ENCODE measurements at places on chromosomes 7 and 10.

DNA sequence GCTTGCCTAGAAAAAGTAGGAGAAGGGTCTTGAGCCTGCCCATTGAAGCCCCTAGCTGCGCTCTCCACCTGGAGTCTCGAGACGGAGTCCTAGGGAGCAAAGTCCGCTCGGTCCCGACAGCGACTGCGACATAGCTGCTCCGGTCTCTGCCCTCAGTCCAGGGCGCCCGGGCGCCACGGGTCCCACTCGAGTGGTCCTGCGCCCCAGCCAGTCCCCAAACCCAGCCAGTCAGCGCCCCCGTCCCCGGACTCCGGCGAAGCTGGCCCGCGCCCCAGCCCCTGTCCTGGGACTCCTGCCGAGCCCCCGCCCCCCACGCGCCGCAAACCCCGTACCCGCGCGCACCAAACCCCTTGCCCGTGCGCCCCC, 490 bp downstream of the TNS3 start:
- DNase-seq: no peak

DNA sequence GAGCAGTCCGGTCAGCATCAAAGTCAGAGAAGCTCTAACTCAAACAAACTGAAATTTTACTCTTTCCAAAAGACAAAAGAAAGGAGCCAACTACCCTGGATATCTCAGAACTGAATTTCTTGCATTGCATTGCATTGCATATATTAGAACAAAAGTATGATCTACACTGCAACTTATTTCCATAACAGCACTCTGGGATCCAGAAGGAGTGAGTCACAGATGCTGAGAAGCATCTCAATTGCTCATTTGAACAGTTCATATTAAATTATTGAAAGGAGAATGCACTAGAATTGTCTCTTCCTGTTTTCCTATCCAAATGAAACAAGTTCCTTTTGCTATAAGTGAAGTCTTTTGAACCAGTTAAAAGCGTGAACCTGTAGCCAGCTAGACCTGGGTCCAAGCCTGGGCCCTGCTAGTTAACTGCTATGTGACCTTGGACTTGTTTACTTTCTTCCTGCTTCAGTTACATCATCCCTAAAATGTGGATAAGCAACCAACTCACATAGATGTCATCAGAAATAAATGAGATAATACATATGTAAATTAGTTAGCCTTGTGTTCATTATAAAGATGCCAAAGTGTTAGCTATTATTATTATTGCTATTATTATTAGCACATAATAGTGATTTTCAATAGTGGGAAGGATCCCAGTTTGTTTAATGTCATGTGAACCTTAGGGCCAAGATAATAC, 184.1 kb downstream of the CREB5 start:
- DNase-seq: no peak

GRCh38 chr10:101066146-101066895, 4.5 kb downstream of the KAZALD1 start:
- peak; percentile 41 for DNase-seq

DNA sequence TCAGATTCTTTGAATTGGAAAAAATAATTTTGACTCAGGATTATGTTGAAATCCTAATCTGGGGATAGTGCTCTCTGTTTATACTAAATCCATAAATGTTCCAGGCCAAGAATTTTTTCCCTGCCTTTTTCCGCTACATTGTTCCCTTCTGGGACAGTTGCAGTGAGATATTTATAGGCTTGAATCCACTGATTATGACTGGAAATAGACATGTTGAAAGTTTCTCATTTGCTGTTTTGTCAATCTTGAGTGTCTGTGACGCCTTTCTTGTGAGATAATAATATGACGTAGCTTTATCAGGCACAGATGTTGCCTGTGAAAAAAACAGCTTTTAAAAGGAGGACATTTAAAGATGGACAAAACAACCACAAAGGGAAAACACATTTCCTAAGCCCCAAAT, 155.9 kb downstream of the ARID5B start:
- peak; percentile 80 for DNase-seq

DNA sequence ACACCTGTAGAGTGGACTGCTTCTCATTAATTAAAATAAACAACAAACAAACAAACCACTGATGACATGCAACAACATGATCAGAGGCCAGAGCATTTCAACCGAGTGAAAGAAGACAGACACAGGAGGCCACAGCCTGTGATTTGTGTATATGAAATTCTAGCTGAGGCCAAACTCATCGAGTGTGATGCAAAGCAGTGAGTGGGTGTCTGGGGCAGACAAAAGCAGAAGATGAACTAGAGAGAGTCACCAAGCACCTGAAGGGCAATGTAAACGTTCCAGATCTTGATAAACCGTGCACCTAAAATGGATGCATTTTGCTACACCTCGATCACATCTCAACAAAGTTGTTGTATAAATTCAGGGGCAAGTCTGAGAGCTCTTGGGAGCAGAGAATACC, 108.4 kb downstream of the KLF6 start:
- DNase-seq: no peak

GRCh38 chr7:93860261-93860660, 30.3 kb downstream of the TFPI2 start:
- no peak for DNase-seq

- DNase-seq: no peak
Measured at GRCh38 chr10:14086596-14086995, 244.1 kb downstream of the FRMD4A start.

- no peak for DNase-seq
Measured at GRCh38 chr10:821322-821721, 110.2 kb downstream of the LARP4B start.

DNA sequence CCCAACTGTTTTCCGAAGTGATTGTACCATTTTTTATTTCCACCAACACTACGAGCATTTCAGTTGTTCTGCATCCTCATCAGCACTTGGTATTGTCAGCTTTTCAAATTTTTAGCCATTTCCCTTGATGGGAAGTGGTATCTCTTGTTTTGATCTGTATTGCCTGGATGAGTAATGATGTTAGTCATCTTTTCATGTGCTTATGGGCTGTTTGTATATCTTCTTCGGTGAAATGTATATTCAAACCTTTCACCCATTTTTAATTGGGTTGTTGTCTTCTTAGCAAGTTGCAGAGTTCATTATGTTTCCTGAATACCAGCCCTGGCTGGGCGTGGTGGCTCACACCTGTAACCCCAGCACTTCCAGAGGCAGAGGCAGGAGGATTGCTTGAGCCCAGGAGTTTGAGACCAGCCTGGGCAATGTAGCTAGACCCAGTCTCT, 22.1 kb downstream of the CLIP2 start:
- no peak for DNase-seq

DNA sequence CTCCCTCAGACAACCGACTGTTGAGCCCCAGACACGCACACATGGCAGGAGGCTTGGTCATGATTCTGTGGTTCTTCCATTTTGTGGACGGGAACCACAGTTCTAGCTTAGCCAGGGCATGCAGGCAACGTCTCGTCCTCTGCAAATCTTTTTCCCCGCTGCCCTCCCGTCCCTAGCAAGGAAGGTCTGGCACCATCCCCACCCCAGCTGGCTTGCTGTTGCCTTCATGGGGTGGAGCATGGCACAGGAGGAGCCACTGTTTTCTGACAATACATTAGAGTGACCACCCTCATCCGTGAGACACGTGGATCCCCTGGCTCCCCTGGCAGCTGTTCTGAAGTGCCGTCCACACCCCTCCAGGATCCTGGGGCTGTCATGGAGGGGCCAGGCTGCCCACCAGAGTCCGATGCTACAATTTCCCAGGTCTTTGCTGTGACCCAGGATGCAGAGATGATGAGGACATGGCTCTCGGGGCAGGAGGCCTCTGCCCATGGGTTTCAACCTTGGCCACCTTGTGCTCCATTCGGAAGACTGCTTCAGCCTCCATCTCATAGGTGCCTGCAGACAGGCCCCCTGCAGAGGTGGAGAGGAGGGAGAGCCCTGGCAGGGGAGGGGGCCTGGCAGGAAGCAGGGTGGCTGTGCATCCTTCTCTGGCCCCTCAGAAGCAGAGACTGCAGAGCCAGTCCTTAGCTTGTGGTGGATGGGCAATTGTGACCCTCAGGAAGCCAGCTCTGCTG, 233.6 kb downstream of the GLRX3 start:
- DNase-seq: no peak

- peak; percentile 24 for DNase-seq
Measured at GRCh38 chr7:37068038-37068437, 343.7 kb upstream of the AOAH start.

- DNase-seq: peak; percentile 24
Measured at GRCh38 chr7:17342756-17343155, 44.3 kb downstream of the AHR start.

- no peak for DNase-seq
Measured at GRCh38 chr10:43249151-43249961, 17.5 kb downstream of the RASGEF1A start.

DNA sequence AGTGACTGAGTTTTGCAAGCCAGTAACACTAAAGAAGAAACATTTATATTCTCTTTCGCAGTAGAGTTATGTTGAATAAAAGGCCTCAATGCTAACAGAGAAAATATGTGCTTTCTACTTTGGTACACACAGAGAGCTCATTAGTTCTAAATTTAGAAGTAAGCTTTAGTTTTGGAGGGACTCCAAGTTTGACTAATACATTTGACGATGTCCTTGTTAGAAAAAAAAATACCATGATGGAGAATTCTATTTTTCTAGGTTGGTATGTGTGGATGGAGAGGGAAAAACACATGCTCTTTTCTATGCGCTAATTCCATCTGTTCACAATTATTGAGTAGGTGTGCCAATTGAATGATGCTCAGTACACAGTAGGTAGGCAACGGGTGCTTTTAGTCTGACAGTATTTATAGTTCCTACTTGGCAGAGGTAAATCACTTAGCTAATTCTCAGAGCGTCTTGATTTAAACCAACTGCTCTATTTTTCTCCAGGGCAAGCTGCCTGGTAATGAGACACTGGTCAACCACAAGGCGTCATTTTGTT, 327.2 kb upstream of the AKR1E2 start:
- peak; percentile 70 for DNase-seq

- no peak for DNase-seq
Measured at GRCh38 chr10:3681642-3682554, 103.1 kb downstream of the KLF6 start.

DNA sequence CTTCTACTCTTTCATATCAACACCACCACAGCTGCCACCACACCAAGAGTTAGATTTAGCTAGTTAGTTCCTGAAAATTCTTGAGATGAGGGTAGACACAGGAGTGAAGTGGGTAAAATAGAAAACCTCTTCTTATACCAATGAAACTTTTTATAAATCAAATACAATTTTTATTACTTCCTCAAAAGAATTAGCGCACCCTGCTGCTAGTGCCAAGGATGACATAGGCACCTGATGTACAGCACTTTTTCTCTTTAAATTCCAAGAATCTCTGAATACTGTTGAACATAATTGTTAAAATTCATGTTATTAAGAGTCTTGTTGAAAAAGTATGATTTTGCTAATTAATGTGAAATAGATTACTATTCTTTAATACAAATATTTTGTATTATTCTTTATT, 11.4 kb downstream of the ZWINT start:
- no peak for DNase-seq

DNA sequence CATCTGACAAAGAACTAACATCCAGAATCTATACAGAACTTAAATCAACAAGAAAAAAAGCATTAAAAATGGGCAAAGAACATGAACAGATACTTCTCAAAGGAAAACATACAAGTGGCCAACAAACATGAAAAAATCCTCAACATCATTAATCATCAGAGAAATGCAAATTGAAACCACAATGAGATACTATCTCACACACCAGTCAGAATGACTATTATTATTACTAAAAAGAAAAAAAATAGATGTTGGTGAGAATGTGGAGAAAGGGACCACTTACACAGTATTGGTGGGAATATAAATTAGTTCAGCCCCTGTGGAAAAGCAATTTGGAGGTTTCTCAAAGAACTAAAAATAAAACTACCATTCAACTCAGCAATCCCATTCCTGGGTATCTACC, 89.1 kb upstream of the ADO start:
- DNase-seq: no peak

- no peak for DNase-seq
Measured at GRCh38 chr10:71531485-71532446, 135.0 kb downstream of the CDH23 start.

DNA sequence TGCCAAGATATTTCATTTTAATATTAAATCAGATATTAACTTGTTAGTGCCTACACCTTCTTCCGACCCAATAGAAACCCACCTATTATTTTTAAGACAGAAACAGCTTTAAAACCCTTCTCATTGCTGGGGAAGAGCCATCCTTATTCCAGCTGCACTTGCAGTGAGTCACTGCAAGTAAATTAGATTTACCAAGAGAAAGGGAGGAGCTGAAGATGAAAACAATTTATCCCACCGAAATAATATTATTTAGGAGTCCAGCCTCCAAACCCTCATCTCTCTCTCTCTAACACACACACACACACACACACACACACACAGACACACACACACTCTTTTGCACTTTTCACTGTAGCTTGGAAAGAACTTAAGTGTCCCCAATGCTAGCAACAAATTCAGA, 26.9 kb downstream of the TWIST1 start:
- no peak for DNase-seq

- no peak for DNase-seq
Measured at GRCh38 chr10:91604553-91605534, 28.0 kb downstream of the PPP1R3C start.

DNA sequence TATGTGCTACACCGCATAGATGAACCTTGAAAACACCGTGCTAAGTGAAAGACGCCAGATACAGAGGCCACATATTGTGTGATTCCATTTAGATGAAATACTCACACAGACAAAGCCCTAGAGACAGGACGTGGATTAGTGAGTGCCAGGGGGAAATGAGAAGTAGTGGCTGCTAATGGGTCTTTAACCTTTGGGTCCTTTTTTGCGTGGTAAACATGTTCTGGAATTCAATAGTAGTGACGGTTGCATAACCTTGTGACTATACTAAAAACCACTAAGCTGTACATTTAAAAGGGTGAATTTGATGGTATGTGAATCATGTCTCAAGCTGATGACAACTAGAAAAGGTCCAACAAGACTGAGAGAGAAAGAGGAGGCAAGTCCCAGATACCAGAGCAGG, 15.6 kb downstream of the SMKR1 start:
- no peak for DNase-seq

DNA sequence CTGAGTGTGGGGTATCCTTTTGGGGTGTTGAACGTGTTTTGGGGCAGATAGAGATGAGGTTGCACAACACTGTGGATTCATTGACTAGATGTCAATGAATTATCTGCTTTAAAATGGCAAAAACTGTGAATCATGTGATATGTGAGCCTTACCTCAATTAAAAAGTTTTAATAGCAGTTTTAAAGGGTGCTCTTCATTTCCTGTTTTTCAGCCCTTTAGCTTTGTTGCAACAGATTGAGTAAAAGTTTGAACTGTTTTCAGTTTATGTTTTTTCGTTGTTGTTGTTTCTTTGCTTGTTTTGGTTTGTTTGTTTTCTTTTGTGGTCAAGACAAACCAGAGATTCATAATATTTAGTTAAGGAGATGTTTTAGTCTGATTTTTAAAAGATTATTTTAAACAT, 9.4 kb downstream of the TAS2R41 start:
- DNase-seq: no peak

GRCh38 chr10:132371641-132372081, 25.3 kb upstream of the PWWP2B start:
- DNase-seq: no peak

GRCh38 chr10:62205750-62206399, 62.8 kb downstream of the RTKN2 start:
- DNase-seq: no peak

- DNase-seq: no peak
Measured at GRCh38 chr10:23522345-23522744, 83.5 kb downstream of the OTUD1 start.

- DNase-seq: no peak
Measured at GRCh38 chr10:69948261-69948660, 104.4 kb upstream of the MACROH2A2 start.

GRCh38 chr10:79327090-79327457, 20.2 kb upstream of the PPIF start:
- DNase-seq: no peak
